NCI-H2029 (cell line): ENCODE measurements at places on chromosomes 2 and 18.

DNA sequence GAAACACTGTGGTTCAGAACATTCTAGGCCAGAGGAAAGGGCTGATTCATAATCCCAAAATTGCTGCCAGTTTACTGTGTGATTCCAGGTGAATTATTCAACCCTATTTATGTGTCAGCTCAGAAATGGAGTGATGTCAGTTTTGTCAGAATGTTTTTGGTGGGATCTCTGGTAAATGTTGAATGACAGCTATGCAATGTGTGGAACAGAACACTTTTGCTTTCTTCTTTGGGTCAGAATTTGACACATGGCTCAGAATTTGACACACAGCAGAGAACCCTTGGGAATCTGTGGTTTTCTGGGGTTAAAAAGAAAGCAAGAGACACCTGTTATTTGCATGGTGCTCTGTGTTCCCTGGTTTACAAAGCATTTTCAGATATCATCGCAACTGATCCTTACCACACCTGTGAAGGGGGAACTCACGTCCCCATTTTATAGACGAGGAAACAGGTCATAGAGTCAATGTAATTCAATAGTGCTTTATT lies 1.6 kb upstream of the MTA3 start:
- DNase-seq: no peak

GRCh38 chr2:83071914-83072313 lies 1387.2 kb downstream of the SUCLG1 start:
- DNase-seq: no peak

GRCh38 chr2:30236591-30237238 lies 5.4 kb downstream of the LBH start:
- no peak for DNase-seq

DNA sequence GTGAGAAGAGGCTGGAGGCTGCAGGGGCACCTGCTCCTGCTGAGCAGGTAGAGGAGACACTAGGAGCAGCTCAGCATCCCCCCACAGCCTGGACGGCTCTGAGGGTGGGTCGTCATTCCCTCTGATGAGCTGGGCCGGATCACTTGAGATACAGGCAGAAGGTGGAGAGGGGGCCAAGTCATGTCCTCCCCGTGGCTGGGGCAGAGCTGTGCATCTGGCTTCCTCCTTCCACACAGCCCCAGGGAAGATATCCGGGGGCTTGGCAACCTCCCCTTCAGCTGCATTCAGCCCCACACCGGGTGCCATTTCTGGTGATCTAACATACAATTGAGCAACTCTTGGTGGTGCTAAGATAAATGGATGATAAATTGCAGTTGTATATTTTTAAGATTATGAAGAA lies 236.9 kb downstream of the LDLRAD4 start:
- DNase-seq: no peak

DNA sequence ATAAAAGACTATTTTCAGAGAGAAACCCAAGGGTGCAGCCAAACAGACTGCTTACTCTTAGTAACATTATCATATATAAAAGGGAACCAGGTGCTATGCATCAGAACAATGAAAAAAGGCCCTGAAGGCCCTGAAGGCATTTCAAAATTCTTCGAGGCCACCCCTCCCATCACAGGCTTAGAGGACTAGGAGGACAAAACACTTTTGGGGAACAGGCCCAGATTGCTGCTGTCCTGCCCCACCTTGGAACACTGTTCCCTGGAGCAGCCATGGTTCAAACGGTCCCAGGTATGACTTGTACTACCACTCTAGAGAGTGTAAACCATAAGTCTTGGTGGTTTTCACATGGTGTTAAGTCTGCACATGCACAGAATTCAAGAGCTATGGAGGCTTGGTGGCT lies 2183.1 kb upstream of the CELF4 start:
- DNase-seq: no peak

- no peak for DNase-seq
Measured at GRCh38 chr18:47036927-47037578, 1.6 kb upstream of the ELOA2 start.

- DNase-seq: no peak
Measured at GRCh38 chr2:224221455-224221913, 180.4 kb downstream of the FAM124B start.
